ENCODE measurements at places on chromosomes 16 and 17. TPM values are rescaled to one million over a fixed set of nuclear protein-coding genes. Genes with fewer than 3 reads are reported as not detected.

GRCh38 chr16:30565984-30566383 lies 5.5 kb downstream of the ZNF688 start:
- H3K27me3 ChIP-seq, result no peaks in the 10 kb centered on the region
- no peak overlapping the region for H3K4me3 ChIP-seq
- no peaks in the 10 kb centered on the region for H3K36me3 ChIP-seq
- peaks cover 9% of the 10 kb centered on the region for H3K4me1 ChIP-seq
- no peak for DNase-seq

GRCh38 chr17:81192386-81193050 lies 26.5 kb upstream of the AATK start:
- no peak overlapping the region for H3K27ac ChIP-seq
- H3K36me3 ChIP-seq, result peaks cover 7% of the 10 kb centered on the region
- no peaks in the 10 kb centered on the region for H3K4me1 ChIP-seq

GRCh38 chr17:75003070-75003956 lies 9.2 kb upstream of the MRPL58 start:
- DNase-seq, result no peak
- H3K27ac ChIP-seq, result no peak overlapping the region
- no peaks in the 10 kb centered on the region for H3K4me1 ChIP-seq
- no peaks in the 10 kb centered on the region for H3K36me3 ChIP-seq

- no peaks in the 10 kb centered on the region for H3K27me3 ChIP-seq
- H3K4me3 ChIP-seq, result no peak overlapping the region
- H3K36me3 ChIP-seq, result peaks cover 28% of the 10 kb centered on the region
- H3K27ac ChIP-seq, result no peak overlapping the region
- peaks cover 10% of the 10 kb centered on the region for H3K4me1 ChIP-seq
- no peak for DNase-seq
Measured at GRCh38 chr16:28168991-28169554, 42.7 kb downstream of the XPO6 start.

DNA sequence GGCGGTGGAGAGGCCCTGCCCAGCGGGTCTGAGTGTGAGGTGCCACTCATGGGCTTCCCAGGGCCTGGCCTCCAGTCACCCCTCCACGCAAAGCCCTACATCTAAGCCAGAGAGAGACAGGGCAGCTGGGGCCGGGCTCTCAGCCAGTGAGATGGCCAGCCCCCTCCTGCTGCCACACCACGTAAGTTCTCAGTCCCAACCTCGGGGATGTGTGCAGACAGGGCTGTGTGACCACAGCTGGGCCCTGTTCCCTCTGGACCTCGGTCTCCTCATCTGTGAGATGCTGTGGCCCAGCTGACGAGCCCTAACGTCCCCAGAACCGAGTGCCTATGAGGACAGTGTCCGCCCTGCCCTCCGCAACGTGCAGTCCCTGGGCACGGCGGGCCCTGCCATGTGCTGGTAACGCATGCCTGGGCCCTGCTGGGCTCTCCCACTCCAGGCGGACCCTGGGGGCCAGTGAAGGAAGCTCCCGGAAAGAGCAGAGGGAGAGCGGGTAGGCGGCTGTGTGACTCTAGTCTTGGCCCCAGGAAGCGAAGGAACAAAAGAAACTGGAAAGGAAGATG lies 11.2 kb downstream of the VASN start:
- peaks cover 9% of the 10 kb centered on the region for H3K36me3 ChIP-seq
- H3K4me3 ChIP-seq, result no peak overlapping the region
- no peaks in the 10 kb centered on the region for H3K27me3 ChIP-seq
- H3K4me1 ChIP-seq, result peaks cover 22% of the 10 kb centered on the region
- H3K27ac ChIP-seq, result no peak overlapping the region

DNA sequence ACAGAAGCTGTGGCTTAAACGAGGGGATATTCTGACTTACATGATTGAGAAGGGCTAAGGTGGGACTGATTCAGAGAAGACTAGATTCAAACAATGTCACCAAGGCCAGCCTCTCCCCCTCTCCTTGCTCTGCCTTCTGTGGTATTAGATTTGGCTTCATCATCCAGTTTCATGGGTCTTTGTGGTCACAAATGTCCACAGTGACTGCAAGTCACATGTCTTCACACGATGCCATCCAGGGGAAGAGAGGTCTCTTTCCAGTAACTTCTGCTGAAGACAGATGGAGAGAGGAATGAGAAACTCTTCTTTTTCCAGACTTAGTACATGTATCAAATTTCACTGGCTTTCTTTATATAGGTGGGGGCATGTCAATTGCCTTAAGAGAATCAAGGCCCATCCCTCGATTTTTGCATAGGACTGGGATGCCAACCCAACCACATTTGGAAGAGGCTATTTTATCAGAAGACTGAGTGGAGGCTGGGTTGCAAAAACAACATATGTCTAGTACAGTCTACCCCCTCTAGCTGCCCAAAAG lies 57.3 kb upstream of the HNF1B start:
- no peak for DNase-seq
- H3K4me1 ChIP-seq, result no peaks in the 10 kb centered on the region
- H3K27ac ChIP-seq, result no peak overlapping the region
- H3K27me3 ChIP-seq, result peaks cover 15% of the 10 kb centered on the region
- no peaks in the 10 kb centered on the region for H3K36me3 ChIP-seq

- no peak overlapping the region for H3K4me3 ChIP-seq
- H3K27me3 ChIP-seq, result peaks cover 3% of the 10 kb centered on the region
- no peak for DNase-seq
- no peak overlapping the region for H3K27ac ChIP-seq
- H3K4me1 ChIP-seq, result no peaks in the 10 kb centered on the region
- no peaks in the 10 kb centered on the region for H3K36me3 ChIP-seq
Measured at GRCh38 chr16:86215233-86215978, 294.9 kb upstream of the FOXF1 start.

GRCh38 chr17:44069974-44070454 lies 521 bp upstream of the G6PC3 start:
- H3K27ac ChIP-seq, result peak overlapping the region; percentile 54
- no peak for DNase-seq
- peak overlapping the region; percentile 9 for H3K4me3 ChIP-seq
- no peaks in the 10 kb centered on the region for H3K27me3 ChIP-seq
- H3K4me1 ChIP-seq, result peaks cover 25% of the 10 kb centered on the region

DNA sequence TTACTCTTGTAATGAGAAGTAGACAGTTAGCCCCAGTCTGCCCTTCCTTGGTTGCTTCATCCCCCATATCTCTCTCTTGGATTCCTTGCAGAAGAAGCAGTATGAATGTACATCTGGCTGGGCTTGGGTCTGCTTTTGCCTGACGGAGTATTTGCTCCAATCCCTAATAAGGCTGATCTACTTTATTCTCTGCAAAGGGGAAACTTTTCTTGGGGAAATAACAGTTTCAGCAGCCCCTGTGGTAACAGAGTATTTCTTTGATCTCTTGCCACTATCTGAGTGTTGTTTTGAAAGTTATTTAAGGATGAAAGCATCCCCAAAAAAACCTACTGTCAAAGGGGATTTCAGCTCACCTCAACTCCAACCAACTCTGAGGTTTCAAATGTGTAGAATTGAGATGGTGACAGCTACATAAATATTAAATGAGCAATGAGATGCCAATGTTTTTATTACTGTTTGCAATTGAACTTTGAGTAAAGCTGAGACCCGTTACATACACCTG lies 168.9 kb upstream of the NOG start:
- H3K4me3 ChIP-seq, result no peak overlapping the region
- H3K36me3 ChIP-seq, result no peaks in the 10 kb centered on the region
- no peaks in the 10 kb centered on the region for H3K27me3 ChIP-seq
- no peak overlapping the region for H3K27ac ChIP-seq

- DNase-seq, result no peak
- H3K27me3 ChIP-seq, result no peaks in the 10 kb centered on the region
- H3K4me1 ChIP-seq, result no peaks in the 10 kb centered on the region
- no peak overlapping the region for H3K4me3 ChIP-seq
- no peaks in the 10 kb centered on the region for H3K36me3 ChIP-seq
- H3K27ac ChIP-seq, result no peak overlapping the region
Measured at GRCh38 chr16:72865835-72866234, 182.1 kb downstream of the ZFHX3 start.

GRCh38 chr16:50683689-50684374 lies 2.7 kb upstream of the SNX20 start:
- H3K4me3 ChIP-seq, result no peak overlapping the region
- no peak for DNase-seq
- no peak overlapping the region for H3K27ac ChIP-seq
- H3K4me1 ChIP-seq, result no peaks in the 10 kb centered on the region

DNA sequence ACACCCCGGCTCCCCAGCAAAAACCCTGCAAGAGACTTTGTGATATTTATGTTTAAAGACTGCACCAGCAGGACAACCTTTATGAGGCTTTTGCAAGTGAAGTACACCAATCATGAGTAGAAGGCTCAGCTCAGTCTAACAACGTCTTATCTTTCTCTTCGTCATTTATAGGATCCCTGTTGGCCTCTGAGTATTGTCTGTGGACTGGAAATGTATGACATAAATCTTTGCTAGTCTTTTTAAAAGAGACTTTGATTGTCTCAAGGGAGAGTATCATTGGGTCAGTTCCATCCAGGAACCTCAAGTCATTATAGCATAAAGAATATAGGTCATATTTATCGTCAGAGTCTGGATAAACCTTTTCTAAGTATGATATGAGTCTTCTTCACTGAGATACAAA lies 505.0 kb upstream of the SOX9 start:
- no peak for DNase-seq
- H3K27ac ChIP-seq, result no peak overlapping the region
- H3K4me3 ChIP-seq, result no peak overlapping the region
- no peaks in the 10 kb centered on the region for H3K36me3 ChIP-seq

- no peak overlapping the region for H3K4me3 ChIP-seq
- DNase-seq, result no peak
- H3K27me3 ChIP-seq, result no peaks in the 10 kb centered on the region
Measured at GRCh38 chr17:42411905-42412679, 11.0 kb downstream of the CAVIN1 start.

- H3K4me3 ChIP-seq, result no peak overlapping the region
- no peaks in the 10 kb centered on the region for H3K36me3 ChIP-seq
- H3K4me1 ChIP-seq, result no peaks in the 10 kb centered on the region
- no peak for DNase-seq
Measured at GRCh38 chr17:50311112-50311460, 34.8 kb upstream of the XYLT2 start.

DNA sequence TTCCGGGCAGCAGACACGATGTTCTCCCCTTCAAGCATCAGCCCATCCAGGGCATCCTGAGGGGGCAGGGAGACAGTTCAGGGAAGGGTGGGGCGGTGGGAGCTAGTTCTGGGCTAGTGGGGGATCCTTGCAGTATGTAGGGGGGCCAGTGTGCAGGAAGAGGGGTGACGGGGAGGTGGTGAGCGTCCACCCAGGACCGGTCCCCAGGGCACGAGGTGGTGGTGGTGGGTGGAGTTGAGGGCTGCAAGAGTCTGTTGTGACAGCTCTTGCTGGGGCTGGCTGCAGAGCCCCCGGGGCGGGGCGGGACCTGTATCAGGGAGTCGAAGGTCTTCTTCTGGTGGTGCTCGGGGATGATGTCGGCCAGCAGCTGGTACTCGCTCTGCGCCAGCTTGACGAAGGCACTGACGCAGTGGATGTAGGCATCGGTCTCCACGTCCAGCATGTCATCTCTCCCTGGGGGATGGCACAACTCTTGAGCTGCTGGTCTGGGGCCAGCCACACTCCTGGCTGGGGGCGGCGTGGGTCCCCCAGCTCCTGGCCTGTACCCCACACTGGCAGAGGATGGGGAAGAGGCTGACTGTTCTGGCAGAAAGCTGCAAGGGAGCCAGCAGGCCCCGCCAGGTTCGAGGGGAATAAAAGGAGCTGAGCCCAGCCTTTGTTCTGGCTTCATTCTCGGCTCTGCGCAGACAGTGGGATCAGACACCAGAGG lies 10.0 kb downstream of the ZACN start:
- DNase-seq, result no peak
- H3K27me3 ChIP-seq, result no peaks in the 10 kb centered on the region
- H3K36me3 ChIP-seq, result peaks cover 6% of the 10 kb centered on the region
- H3K27ac ChIP-seq, result no peak overlapping the region
- H3K4me3 ChIP-seq, result no peak overlapping the region
- peaks cover 10% of the 10 kb centered on the region for H3K4me1 ChIP-seq

DNA sequence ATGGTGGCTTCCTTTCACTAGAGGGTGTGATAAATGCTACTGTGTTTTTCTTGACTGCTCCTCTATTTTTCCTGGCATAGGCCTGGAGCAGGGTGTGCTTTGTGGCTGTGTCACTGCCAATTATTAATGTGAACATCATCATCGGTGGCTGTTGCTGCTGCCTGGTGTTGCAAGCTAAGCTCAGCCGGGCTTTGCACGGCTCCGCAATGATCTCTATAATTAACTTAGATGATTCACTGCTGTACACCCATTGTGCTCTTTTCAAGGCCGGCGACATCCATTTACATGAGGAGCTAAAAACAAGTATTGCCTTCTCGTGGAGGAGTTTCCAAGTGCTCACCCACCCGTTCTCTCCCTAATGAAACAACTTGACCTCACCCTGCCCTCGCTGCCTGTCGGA lies 160.1 kb upstream of the IRX3 start:
- DNase-seq, result no peak
- H3K4me3 ChIP-seq, result no peak overlapping the region
- no peaks in the 10 kb centered on the region for H3K27me3 ChIP-seq
- no peaks in the 10 kb centered on the region for H3K4me1 ChIP-seq
- no peaks in the 10 kb centered on the region for H3K36me3 ChIP-seq

GRCh38 chr16:57563487-57563750 lies 21.0 kb downstream of the ADGRG5 start:
- no peaks in the 10 kb centered on the region for H3K4me1 ChIP-seq
- peaks cover 12% of the 10 kb centered on the region for H3K27me3 ChIP-seq
- DNase-seq, result no peak
- H3K27ac ChIP-seq, result no peak overlapping the region

DNA sequence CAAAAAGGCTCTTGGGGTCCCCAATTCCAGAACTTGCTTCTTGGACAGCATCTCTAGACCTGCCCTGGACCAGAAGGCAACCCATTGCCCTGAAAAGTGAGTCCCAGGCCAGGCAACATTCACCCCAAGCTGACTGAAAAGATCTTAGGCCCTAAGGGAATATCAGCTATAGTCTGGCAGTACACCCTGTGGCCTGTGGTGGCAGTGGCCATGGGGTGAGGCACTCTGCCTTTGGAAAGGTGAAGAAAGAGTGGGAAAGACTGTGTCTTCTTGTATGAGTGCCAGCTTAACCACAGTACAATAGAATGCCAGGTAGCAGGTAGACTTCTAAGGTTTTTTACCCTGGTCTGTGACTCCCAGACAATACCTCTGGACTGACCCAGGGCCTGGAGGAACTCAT lies 564.5 kb downstream of the CDH8 start:
- no peak for DNase-seq
- no peak overlapping the region for H3K27ac ChIP-seq
- H3K4me1 ChIP-seq, result no peaks in the 10 kb centered on the region
- no peaks in the 10 kb centered on the region for H3K27me3 ChIP-seq
- no peak overlapping the region for H3K4me3 ChIP-seq

The TBKBP1 gene
- total RNA-seq, result 11.7 TPM

The KRT222 gene
- not detected for total RNA-seq

The TNRC6C gene
- 17.5 TPM for total RNA-seq

The OSGIN1 gene
- total RNA-seq, result 8.6 TPM

The DLX3 gene
- not detected for total RNA-seq

The B4GALNT2 gene
- 0.14 TPM for total RNA-seq

The KCTD11 gene
- 3.8 TPM for total RNA-seq

The PRSS21 gene
- not detected for total RNA-seq

The UBALD2 gene
- 75.2 TPM for total RNA-seq

The ADORA2B gene
- total RNA-seq, result 9.8 TPM

The ABCA10 gene
- 1.7 TPM for total RNA-seq

The USB1 gene
- 64.6 TPM for total RNA-seq

The KRTAP1-1 gene
- total RNA-seq, result not detected

The TMEM132E gene
- not detected for total RNA-seq

The HOXB2 gene
- total RNA-seq, result 23.3 TPM
